CD4-positive, alpha-beta T cell (primary cell): ENCODE measurements at places on chromosomes 5 and 9.

- no peak for DNase-seq
Observed at GRCh38 chr5:38650540-38650939, 94.1 kb upstream of the LIFR start.

GRCh38 chr9:72185561-72185960 is 36.3 kb downstream of the GDA start:
- no peak for DNase-seq

DNA sequence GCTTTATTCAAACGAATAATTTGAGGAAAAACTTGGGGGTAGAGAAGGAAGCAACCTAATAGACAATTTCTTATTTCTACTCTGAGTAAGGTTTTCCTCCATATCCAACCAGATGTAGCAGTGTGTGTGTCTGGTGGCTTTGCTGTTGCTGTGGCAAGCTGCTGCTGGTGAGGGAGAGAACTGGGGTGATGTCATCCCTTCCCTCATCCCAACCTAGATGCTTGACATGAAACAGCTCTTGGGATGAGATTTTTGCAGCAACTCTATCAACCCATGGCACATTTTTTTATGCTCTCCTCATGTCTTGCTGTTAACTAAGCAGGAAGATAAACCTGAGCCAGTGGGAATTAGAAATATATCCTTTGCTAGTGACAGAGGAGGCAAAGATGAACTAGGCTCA is 135.8 kb downstream of the PCSK1 start:
- no peak for DNase-seq

GRCh38 chr9:79695531-79696175 is 123.9 kb downstream of the TLE4 start:
- DNase-seq = no peak

- no peak for DNase-seq
Observed at GRCh38 chr5:175325681-175326080, 118.3 kb downstream of the DRD1 start.

DNA sequence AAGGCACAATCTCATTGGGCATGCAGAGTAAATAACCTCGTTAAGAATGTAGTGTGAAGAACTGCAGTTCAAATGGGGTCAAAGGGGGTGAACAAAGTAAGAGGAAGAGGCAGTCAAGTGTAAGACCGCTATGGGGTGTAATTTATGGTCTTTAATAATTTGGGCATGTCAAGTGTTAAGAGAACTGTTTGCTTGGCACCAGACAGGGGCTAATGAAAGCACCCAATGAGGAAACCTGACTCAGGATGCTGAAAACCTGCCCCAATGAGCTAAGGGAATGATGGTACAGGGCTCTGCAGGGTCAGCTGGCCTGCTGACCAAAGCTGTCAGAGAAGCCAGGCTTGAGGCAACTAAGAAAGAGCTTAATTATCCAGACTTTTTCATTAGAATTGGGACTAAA is 368.1 kb downstream of the DTWD2 start:
- DNase-seq = no peak

- peak; percentile 57 for DNase-seq
Observed at GRCh38 chr9:33452828-33453271, 5.5 kb upstream of the AQP3 start.

GRCh38 chr9:127626752-127627493 is 14.8 kb downstream of the STXBP1 start:
- no peak for DNase-seq

DNA sequence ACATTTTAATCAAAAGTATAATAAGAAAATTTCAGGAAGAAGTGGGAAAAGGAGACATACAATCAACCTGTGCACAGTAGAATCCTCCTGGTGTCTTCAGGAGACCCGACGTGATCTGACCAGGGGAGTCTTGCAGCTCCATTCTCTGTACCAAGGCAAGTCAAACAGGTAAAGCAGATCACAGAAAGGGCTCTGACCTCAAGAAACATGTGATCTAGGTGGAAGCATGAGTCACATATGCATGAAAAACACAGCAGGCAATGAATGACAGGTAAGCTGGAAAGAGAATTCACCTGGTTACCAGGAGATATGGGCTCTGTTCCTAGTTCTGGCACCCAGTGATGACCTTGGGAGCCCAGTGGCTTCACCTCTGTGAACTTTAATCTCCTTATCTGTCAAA is 19.4 kb upstream of the FABP6 start:
- DNase-seq = no peak

DNA sequence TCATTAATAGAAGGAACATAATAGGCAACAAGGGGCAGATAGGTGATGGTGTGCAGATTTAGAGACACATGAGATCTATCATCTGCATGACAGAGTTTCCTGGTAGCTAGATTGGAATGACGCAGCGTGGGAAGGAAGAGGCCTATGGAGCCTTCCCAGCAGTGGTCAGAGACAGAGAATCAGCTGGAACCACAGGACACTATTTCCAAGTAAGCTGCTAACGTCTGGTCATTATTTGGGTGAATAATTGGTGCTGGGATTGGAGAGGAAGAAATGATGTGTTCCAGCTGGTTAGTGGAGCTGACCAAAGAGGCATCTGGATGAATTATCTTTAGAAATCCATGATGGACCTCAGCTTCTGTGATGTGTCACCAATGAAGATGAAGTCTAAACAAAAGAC is 91.2 kb upstream of the PRR16 start:
- DNase-seq = no peak

- no peak for DNase-seq
Observed at GRCh38 chr9:35079041-35079425, 709 bp downstream of the FANCG start.

- no peak for DNase-seq
Observed at GRCh38 chr5:75405296-75405695, 68.3 kb downstream of the HMGCR start.

DNA sequence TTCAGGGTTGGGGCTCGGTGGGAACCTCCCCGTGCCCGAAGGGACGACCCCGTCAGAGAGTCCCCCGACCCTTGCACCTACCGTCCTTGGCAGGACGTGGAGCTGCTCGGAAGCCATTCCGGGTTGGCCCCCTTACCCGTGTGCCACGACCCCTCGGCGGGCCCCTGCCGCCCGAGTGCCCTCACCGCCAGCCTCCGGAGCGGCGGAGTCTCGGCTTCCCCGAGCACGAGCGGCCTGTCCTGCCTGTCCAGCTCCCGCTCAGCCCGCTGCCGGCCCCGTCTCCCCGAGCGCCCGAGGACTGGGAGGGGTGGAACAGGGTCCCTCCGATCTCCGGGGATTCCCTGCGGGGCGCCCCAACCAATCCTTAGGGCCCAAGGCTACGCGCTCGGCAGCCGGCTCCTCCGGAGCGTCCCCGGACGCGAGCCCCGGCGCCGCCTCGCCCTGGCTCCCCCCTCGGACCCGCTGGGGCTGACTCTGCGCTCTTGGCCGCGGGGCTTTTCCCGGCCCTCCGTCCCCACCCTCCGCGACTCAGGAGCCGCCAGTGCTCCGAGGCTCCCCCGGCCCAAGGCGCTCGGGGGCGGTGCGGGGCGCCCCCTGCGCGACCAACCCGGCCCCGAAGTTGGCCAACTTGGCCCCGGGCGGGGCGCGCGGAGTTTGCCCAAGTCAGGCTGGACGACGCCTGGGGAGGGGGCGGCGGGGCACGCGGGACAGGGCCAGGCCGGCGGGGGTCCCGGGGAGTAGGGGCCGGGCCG is 654 bp downstream of the ADAMTS2 start:
- DNase-seq = no peak

DNA sequence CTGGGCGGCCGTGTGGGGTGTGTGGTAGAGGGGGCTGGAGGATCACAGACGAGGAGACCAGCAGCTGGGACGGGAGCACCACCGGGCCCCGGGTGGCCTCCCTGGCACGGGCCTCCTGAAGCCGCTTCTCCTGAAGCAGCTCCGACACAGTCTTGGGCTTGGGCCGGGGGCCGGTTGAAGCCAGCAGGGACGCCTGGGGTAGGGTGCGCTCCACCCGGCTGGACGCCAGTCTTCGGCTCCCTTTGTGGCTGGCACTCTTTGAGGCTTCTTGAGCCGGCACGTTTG is 5.5 kb upstream of the CARD9 start:
- DNase-seq = no peak

GRCh38 chr5:135386096-135386495 is 12.9 kb downstream of the MACROH2A1 start:
- DNase-seq = peak; percentile 47

GRCh38 chr5:177209610-177210009 is 76.0 kb downstream of the NSD1 start:
- no peak for DNase-seq

DNA sequence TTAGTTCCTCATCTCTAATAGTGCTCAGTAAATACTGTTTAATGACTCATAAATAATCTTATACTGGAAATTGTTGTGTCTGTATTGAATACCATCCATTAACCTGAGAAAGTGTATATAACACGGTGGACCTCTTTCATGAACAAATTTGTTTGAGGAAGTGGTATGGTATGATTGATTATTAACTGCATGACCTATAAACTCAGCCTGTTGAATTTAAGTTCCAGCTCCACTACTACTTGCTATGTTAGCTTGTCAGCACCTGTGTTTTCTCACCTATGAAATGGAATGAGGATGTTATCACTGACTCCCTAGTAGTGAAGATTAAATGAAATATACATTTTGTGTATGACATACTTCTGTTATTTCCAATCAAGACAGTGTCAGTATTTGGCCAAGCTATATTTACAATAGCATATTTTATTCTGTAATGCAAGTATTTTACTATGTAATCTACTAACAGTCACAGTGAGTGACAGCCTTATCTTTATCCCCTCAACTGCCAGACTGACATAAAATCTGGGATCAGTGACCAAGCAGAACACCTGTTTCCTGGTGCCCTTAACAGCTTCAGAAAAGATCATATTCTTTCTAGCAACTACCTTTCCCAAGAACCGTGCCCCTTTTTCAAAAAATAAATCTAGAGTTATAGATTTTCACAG is 77.3 kb upstream of the ITGA1 start:
- no peak for DNase-seq

DNA sequence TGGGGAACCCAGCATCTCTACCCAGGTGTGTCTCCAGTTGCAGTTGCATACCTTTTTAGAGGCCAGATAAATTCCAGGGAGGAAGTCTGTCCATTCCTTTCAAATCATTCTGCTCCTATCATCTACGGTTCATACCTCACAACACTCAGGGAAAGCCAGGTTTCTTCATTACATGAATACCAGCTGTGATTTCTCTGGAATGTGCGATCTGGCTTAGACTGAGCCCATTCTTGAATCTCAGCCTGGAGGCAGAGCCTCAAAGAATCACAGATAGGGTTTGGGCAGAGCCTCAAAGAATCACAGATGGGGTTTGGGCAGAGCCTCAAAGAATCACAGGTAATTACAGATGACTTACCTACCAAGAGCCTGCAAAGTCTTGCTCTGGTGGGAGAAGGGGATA is 7.2 kb downstream of the P4HA2 start:
- DNase-seq = no peak

- DNase-seq = no peak
Observed at GRCh38 chr5:173454736-173455598, 126.8 kb upstream of the STC2 start.

DNA sequence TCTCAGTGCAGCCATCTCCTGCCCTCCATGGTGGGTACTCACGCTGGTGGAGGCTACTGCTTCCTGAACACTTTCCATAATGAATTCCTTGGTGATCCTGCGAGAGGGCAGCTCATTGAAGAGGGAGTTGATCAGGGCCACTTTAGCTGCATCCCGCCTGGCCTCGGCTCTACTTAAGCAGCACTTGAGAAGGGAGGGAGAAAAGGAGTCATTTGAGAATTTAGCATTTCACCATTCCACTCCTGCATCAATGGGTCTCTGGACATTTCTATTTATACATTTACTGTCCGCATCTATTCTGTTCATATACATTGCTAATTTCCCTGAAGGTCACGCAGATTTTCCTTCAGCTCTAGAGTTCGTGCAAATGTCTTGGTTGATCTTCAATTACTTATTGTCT is 35.1 kb downstream of the LIX1 start:
- no peak for DNase-seq

DNA sequence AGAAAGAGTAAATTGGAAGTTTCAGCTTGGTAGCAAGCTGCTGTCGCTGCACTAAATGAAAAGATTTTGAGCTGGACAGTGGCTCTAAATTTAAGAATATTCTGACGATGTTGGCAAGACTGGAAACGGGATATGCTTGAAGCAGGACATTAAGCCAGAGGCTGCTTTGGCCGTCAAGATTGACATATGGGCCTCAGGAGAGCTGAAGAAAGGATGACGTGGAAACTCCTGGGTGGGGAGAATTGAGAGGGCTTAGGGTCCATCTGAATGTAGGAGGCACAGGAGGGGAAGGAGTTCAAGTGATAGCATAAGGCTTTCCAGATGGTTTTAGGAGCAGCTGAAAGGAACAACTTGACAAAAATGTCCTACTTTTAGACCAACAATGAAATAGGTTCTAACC is 108.9 kb downstream of the PAPPA start:
- no peak for DNase-seq

GRCh38 chr5:107253246-107253645 is 417.5 kb downstream of the EFNA5 start:
- DNase-seq = no peak

DNA sequence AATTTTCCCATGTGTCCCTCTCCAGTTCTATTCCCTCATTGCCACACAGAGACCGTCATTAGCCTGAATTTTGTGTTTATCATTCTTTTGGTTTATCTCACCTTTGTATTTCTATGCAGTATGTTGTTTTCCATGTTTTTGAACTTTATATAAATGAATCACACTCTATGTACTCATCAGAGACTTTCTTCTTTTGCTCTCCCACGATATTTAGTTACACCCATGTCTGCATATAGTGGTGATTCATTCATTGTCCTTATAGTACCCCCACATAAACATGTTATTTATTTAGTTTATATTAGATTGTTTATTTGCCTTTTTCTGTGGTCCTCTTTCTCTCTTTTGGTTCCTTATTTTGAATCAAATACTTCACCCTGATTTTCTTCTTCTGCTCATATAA is 199.7 kb downstream of the FSTL4 start:
- no peak for DNase-seq

GRCh38 chr5:179475208-179475751 is 75.1 kb upstream of the RUFY1 start:
- no peak for DNase-seq

DNA sequence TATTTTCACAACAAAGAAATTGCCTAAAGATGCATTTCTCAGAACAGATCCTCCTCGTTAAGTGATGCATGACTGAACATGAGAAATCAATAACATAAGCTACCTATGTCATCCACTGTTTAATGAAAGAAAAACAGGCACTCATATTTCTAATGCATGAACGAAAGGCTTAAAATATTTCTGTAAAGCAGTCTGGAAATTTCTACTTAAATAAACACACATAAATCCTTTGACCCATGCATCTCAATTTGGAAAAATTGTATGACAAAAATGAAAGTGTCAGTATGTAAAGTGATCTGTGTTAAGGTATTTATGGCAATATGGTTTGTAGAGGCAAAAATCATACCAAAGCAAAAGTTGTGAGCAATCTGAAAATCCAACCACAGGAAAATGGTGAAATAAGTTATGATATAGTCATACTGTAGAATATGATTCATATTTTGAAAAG is 399.2 kb upstream of the GRAMD2B start:
- DNase-seq = no peak

DNA sequence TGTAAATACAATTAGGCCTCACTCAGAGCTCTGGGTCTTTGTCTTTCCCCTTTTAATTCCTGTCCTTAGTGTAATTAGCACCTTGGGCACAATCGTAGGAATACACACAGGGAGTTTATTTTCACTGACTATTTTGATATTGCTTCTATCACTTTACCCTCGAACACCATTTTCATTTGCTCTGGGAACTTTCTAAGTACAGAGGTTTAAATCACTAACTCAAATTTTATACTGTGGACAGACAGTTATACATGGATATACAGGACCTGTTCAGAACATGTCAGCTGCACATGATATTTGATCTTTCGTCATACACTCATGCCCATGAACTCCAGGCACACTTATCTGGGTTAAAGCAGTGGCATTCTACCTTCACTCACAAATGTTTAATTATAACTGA is 217.8 kb upstream of the TMEM161B start:
- no peak for DNase-seq

GRCh38 chr5:14882658-14883580 is 11.3 kb upstream of the ANKH start:
- no peak for DNase-seq
